ENCODE measurements at places on chromosomes 13 and 19.

- no peak for DNase-seq
Measured at GRCh38 chr19:3723883-3724282, 15.7 kb downstream of the TJP3 start.

DNA sequence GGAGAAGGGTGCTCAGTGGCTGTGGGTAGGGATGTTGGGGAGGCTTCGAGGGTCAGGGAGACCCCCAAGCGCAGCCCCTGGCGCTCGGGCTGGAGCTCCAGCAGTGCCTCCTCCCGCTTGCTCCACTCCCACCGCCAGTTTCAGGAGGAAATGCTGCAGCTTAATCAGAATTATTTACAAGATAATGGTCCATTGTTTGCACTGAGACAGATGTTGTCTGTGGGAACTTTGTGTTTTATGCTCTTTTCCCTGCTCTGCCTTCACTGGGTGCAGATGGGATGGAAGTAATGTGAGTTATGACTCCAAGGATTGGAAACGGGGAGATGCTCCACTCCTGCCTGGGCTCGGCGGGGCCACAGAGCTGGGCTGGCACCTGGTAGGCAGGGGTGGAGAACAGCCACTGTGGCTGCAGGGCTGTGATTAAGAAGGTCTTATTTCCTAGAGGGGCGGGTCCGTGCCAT lies 192.4 kb downstream of the ZNF536 start:
- no peak for DNase-seq

GRCh38 chr19:28632371-28633080 lies 580.4 kb downstream of the UQCRFS1 start:
- DNase-seq: no peak

GRCh38 chr13:110638257-110638656 lies 22.9 kb downstream of the NAXD start:
- DNase-seq: no peak

DNA sequence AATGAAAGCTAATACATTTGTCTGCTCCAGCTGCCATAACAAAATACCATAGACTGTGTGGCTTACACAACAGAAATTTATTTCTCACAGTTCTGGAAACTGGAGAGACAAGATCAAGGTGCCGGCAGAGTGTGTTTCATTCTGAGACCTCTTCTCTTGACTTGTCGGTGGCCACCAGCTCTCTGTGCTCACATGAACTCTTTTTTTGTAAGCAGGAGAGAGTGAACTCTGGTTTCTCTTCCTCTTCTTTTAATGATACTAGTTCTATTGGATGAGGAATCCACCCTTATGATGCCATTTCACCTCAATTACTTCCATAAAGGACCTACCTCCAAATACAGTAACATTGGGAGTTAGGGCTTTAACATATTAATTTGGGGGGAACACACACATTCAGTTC lies 11.7 kb downstream of the KCTD12 start:
- no peak for DNase-seq

- no peak for DNase-seq
Measured at GRCh38 chr13:49210669-49211068, 9.5 kb upstream of the MLNR start.

DNA sequence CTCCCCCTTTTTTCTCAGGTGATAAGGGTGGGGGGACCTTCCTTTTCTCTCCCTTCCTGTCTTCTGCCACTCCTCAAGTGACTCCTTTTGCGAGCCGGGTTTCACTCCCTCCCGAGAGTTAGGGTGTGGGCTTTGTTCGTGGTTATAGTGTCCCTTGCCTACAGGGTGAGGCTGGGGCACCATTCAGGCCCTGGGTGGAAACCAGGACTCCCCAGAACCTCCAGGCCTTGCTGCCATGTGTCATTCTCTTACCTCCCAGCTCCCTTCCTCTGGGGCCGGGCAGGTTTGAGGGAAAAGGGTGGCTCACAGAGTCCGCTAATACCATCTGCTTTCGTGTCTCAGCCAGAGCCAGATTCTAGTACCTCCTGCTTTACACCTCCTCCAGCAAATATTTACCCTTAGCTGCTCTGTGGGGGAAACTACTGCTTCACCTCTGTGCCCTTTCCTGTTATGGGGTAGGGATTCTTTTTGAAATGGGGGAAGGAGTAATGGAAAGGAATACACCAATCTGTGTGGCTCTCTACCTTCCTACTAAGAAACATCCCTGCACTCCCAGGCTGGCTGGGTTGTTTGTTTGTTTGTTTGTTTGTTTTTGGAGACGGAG lies 2.8 kb downstream of the ACTN4 start:
- DNase-seq: no peak

- no peak for DNase-seq
Measured at GRCh38 chr13:100564444-100565223, 24.0 kb downstream of the GGACT start.

DNA sequence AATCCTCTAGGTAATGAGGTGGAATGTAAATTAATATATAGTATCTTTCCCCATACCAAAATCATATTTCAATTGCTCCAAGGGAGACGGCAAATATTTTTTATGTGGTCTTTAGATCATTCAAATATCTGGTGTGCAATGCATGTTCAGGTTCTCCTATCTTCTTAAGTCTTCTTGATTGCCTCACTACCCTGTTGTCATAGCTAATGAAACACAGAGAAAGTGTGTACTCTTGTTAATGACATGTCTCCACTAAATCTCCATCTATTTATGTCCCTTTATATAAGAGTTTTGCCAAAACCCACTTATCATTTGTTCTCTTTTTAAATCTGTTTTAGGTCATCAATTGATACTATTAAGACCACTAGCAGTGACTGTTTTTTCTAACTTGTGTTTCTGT lies 6.6 kb downstream of the STARD13 start:
- DNase-seq: no peak

DNA sequence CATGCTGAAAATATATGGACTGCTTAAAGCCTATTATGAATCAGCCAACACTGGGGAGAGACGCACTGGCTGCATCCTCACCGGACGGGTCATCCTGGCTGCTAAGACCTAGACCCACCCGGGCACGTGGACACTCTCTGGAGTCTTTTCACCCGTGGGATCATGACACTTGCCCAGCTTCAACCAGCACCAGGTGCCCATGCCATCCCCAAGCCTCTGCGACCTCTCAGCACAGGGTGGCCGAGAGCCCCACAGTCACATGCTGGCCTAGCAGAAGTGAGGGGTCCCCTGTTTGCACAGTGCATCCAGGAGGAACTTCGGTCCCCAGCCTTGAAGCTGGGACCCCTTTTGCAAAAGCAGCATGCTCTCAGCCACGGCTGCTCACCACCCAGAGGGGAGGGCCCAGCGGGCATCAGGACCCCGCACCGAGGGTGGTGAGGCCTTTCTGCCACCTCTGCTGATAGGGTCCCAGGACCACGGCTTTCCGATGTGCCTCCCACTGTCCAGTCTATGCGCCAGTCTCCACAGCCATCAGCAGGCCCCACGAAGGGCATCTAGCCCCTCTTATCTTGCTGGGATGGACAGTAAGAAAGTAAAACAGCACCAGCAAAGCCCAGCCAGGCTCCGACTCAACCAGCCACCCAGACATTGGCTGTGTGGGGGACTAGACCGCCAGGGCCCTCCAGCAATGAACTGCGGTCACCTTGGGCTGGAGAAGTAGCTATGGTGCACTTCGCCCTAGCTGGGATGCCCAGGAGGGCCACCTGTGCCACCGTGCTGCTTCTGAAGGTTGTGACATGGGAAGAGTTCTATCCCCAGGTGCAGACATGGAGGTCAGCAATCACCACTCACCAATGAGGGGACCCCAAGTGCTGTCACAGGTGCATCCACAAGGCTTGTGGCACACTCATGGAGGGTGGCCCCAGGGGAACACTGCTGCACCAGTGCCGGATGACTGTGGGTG lies 73.1 kb downstream of the CEBPG start:
- no peak for DNase-seq

GRCh38 chr13:27391471-27391870 lies 32.9 kb upstream of the GTF3A start:
- DNase-seq: no peak

Measured in substantia nigra (tissue), 51 donors.